ENCODE measurements at places on chromosomes 6 and 20. TPM values are rescaled to one million over a fixed set of nuclear protein-coding genes. Genes with fewer than 3 reads are reported as not detected.

- H3K4me3 ChIP-seq: no peak overlapping the region
- H3K27me3 ChIP-seq: no peaks in the 10 kb centered on the region
These were observed 27.5 kb downstream of the EPB41L1 start for GRCh38 chr20:36181934-36182603.

Gene CCN6
- not detected for total RNA-seq

GRCh38 chr6:150775415-150776203 lies 89.9 kb upstream of the MTHFD1L start:
- no peaks in the 10 kb centered on the region for H3K27me3 ChIP-seq
- no peak overlapping the region for H3K27ac ChIP-seq
- no peak for DNase-seq

Gene POM121L2
- total RNA-seq: not detected

GRCh38 chr20:33933469-33933909 lies 60.2 kb upstream of the RALY start:
- DNase-seq: peak; percentile 46
- H3K4me3 ChIP-seq: no peak overlapping the region
- no peaks in the 10 kb centered on the region for H3K4me1 ChIP-seq
- no peaks in the 10 kb centered on the region for H3K36me3 ChIP-seq
- H3K27me3 ChIP-seq: no peaks in the 10 kb centered on the region
- H3K27ac ChIP-seq: no peak overlapping the region

Gene BCL2L1
- 127 TPM for total RNA-seq

- H3K36me3 ChIP-seq: no peaks in the 10 kb centered on the region
- no peak overlapping the region for H3K4me3 ChIP-seq
- H3K4me1 ChIP-seq: peaks cover 2% of the 10 kb centered on the region
- no peak overlapping the region for H3K27ac ChIP-seq
- no peaks in the 10 kb centered on the region for H3K27me3 ChIP-seq
- DNase-seq: no peak
These were observed 4.0 kb downstream of the ZBTB2 start for GRCh38 chr6:151387175-151387970.

DNA sequence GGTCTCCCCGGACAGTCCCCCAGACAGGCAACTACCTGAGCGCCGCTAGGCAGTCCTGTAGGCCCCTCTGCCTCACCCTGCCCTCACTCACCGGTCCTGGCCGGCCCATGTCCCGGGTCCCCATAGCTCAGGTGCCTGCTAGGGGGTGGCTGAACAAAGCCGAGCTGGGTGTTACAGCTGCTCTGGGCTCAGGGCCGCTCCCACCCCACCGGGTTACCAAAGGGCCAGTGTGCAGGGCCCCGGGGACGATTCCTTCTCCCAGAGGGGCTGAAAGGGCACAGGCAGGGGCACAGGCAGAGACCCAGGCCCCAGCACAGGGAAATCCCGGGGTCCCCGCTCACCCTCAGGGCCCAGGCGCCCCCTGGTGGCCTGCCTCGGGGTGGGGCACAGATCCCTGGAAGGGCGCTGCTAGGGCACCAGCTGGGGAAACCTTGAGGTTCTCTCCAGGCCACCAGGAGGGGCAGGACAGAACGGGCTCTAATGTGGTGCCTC lies 118.4 kb downstream of the GRM4 start:
- DNase-seq: peak; percentile 39
- H3K27ac ChIP-seq: no peak overlapping the region
- no peaks in the 10 kb centered on the region for H3K27me3 ChIP-seq
- H3K4me1 ChIP-seq: no peaks in the 10 kb centered on the region
- no peak overlapping the region for H3K4me3 ChIP-seq

GRCh38 chr6:34455831-34456230 lies 10.0 kb upstream of the PACSIN1 start:
- no peak for DNase-seq
- no peaks in the 10 kb centered on the region for H3K36me3 ChIP-seq
- H3K4me1 ChIP-seq: peaks cover 4% of the 10 kb centered on the region
- no peak overlapping the region for H3K27ac ChIP-seq

Gene NFATC2
- total RNA-seq: 4.3 TPM

GRCh38 chr20:16476032-16476431 lies 97.2 kb downstream of the KIF16B start:
- H3K4me1 ChIP-seq: no peaks in the 10 kb centered on the region
- H3K36me3 ChIP-seq: no peaks in the 10 kb centered on the region
- peak; percentile 8 for DNase-seq
- no peak overlapping the region for H3K4me3 ChIP-seq
- no peaks in the 10 kb centered on the region for H3K27me3 ChIP-seq
